Glutamatergic neuron (in vitro differentiated cells): ENCODE measurements at places on chromosomes 6 and 20. TPM values are rescaled to one million over a fixed set of nuclear protein-coding genes. Genes with fewer than 3 reads are reported as not detected.

GRCh38 chr6:16305246-16305725, 66.9 kb downstream of the GMPR start:
- peak; percentile 35 for DNase-seq

GRCh38 chr6:126204598-126204997, 135.3 kb upstream of the CENPW start:
- no peak for DNase-seq

DNA sequence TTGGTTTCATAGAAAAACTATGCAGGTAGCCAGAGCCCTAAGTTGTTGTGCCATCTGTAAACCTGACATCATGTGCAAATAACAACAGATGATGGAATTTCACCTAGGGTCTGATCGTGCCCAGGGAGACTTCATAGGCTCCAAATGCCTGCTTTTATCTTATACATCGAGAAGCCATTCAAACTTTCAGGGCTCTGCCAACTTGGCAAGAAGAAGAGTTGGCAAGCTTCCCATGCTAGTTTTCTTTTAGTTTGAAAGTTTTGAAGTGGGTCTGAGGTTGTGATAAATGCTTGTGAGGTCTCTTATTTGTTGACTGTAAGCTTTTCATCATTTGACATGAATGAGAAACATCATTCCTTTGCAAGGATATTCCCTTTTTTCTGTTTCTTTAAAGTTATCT, 175.4 kb upstream of the FLRT3 start:
- no peak for DNase-seq

- no peak for DNase-seq
These were observed 11.5 kb downstream of the GNL1 start for GRCh38 chr6:30544666-30545272.

DNA sequence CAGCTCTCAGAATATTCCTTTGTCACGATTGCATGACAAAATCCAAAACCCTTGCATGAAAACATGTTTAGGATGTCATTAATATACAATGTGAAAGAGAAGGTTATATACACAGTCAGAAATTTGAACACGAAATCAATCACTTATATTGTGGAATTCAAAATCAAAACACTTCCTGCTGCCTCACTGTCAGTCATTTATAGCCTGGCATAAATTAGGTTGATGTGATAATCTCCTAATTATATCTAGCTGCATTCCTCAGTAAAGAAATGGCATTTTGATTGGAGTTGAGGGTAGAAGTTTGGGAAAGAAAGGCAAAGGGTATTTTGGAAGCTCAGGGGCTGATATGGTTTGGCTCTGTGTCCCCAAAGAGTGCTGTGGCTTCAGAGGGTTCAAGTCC, 24.1 kb upstream of the BEND6 start:
- no peak for DNase-seq

- no peak for DNase-seq
These were observed 22.0 kb upstream of the BMP5 start for GRCh38 chr6:55897346-55897745.

Gene E2F1
- total RNA-seq: 66.0 TPM

Gene LAMA4
- total RNA-seq: 0.22 TPM

Gene DSE
- 12.0 TPM for total RNA-seq
